ENCODE measurements at places on chromosomes 3 and 15. TPM values are rescaled to one million over a fixed set of nuclear protein-coding genes. Genes with fewer than 3 reads are reported as not detected.
A peak's percentile ranks its signal among the peaks of the same experiment; 100 is the strongest.

VWA5B2 gene
- 0.68 TPM for total RNA-seq

GUCA1C gene
- not detected for total RNA-seq

NEK10 gene
- 4.1 TPM for total RNA-seq

GRCh38 chr3:41690766-41691563 is 270.9 kb downstream of the ULK4 start:
- no peak overlapping the region for H3K4me3 ChIP-seq
- no peaks in the 10 kb centered on the region for H3K4me1 ChIP-seq
- no peaks in the 10 kb centered on the region for H3K36me3 ChIP-seq
- DNase-seq, result no peak
- H3K27me3 ChIP-seq, result no peaks in the 10 kb centered on the region

- H3K27ac ChIP-seq, result peak within 1 kb of the TSS; percentile 75
- H3K27me3 ChIP-seq, result no peaks in the 10 kb centered on the region
Observed at GRCh38 chr15:68204776-68205557, at the start of gene CALML4. TSS of gene CALML4 (minus strand) at chr15:68205332. CDS start at chr15:68205247, 85 bp downstream.

GRCh38 chr15:37394402-37395099 is 294.2 kb upstream of the MEIS2 start:
- DNase-seq, result no peak
- no peak overlapping the region for H3K4me3 ChIP-seq
- no peaks in the 10 kb centered on the region for H3K27me3 ChIP-seq
- no peaks in the 10 kb centered on the region for H3K4me1 ChIP-seq

- H3K27me3 ChIP-seq, result no peaks in the 10 kb centered on the region
- H3K36me3 ChIP-seq, result peaks cover 36% of the 10 kb centered on the region
- H3K4me1 ChIP-seq, result no peaks in the 10 kb centered on the region
- no peak for DNase-seq
- no peak overlapping the region for H3K27ac ChIP-seq
Observed at GRCh38 chr3:100289339-100289738, 28.5 kb downstream of the TBC1D23 start.

DNA sequence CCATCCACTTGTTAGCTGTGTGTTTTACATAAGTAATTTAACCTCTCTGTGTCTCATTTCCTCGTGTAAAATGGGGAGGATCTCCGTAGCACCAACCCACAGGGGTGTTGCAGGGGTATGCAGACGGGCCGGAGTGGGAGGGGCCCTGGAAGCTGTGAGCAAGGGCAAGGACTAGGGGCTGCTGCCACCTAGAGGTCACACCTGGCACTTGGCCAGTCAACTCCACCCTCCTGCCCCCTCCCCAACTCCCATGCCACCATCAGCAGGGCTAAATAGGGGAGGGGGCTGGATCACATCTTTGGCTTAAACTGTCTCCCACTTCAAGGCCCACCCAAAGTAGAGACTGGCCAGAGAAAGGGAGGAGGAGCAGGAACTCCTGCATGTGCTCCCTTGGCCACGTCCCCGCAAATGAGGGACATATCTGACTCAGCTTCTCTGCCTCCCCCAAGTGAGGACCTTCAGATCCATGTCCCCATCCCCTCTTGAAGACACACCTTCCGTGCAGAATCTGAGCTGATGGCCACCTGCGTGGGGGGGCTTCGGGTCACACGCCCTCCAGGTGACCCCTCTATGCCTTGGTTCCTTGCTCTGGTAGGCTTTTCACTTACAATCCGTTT is 2.6 kb downstream of the CCDC9B start:
- H3K4me3 ChIP-seq, result peak overlapping the region; percentile 4
- no peak overlapping the region for H3K27ac ChIP-seq
- no peaks in the 10 kb centered on the region for H3K36me3 ChIP-seq

DNA sequence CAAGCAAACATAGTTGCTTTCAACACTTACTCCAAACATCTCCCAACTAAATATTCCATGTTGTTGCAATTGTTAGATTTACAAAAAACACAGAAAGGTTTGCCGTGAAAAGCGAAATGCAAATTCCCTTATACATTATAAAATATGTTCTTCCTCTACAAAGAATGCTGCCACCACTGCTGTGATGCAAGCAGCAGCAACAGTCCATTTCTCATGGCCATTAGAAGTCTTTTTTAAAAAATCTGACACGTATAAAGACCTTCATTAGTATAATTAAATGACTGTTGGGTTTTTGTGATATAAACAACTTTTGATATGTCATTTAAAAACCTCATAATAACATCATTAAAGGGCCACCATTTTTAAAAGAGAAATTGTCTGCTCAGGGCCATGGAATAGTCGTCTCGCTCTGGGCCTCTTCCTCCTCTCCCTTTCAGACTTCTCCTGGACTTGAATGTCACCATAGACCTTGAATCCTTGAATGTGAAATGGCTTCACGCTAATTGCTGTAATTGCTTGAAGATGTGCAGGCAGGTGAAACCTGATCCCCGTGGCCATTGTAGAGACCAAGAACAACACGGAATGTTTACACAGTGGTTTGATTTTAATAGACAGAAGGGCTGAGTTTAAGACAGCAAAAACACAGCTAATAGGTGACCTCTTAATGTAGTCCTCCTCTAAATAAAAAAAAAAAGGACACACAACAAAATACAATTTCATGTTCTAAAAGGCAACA is 450.4 kb downstream of the FOXP1 start:
- no peaks in the 10 kb centered on the region for H3K27me3 ChIP-seq
- no peak overlapping the region for H3K27ac ChIP-seq
- H3K4me1 ChIP-seq, result peaks cover 45% of the 10 kb centered on the region
- DNase-seq, result no peak

DNA sequence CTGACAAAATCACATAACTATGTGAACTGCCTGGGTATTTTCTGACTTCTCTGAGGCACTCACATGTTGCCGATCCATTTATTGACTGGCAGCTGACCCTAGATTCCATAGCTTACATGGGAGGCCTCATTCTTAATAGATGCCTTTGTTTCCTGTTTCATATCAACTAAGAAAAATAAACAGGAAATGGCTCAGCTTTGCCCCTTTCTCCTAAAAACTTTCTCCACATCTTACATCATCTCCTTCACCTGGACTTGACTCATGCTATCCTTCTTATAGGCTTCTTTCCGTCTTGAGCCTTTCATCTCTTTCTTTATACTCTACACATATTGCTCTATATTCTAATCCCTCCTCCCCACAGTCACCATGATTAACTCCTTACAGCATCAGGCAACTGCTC is 38.0 kb downstream of the TXNRD3 start:
- no peak overlapping the region for H3K4me3 ChIP-seq
- no peaks in the 10 kb centered on the region for H3K36me3 ChIP-seq
- no peaks in the 10 kb centered on the region for H3K4me1 ChIP-seq
- no peak overlapping the region for H3K27ac ChIP-seq
- no peaks in the 10 kb centered on the region for H3K27me3 ChIP-seq

DNA sequence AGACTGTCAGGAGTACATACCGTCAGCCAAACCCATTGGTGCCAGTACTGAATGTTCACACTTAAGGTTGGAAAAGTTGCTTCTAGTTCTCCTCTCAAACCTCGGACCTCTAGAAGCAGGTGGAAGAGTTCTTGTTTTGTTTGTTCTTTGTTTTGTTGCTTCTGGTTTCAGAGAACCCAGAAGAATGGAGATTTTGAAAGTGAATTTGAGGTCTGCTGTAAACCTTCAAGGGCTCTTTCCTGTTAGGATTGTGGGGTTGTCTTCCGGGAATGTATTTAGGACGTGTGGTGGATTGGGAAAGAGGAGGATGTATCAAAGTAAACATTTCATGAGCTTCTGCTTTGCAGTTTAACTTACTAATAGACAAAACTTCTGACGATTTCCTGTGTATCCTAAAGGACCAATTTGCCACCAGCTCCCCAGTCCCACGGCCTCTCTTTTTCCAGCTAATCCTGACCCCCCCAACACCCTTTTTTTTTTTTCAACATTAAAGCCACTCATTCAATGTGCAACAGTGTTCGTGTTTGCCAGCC is 50.3 kb downstream of the FILIP1L start:
- H3K4me1 ChIP-seq, result peaks cover 2% of the 10 kb centered on the region
- no peaks in the 10 kb centered on the region for H3K36me3 ChIP-seq
- DNase-seq, result no peak
- no peak overlapping the region for H3K27ac ChIP-seq
- H3K27me3 ChIP-seq, result no peaks in the 10 kb centered on the region
- no peak overlapping the region for H3K4me3 ChIP-seq

DNA sequence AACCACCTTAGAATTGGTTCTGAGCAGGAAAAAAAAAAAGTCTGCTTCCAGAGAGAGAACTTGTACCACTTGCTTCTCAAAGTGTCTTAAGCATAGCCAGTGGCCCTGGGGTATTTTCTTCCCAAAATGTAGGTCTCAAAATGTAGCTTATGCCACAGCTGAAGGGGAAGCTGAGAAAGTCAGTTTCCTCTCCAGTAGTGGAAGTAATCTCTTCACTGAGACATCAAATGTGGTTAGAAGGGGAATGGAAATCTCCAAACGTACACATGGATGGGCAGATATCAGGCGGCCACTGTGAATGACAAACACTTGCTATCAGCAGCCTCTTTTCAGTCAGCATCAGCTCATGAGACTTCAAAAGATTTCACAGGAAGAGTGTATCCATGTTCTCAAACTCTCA is 841.2 kb downstream of the TUSC7 start:
- H3K4me1 ChIP-seq, result no peaks in the 10 kb centered on the region
- DNase-seq, result no peak
- H3K27me3 ChIP-seq, result no peaks in the 10 kb centered on the region
- H3K4me3 ChIP-seq, result no peak overlapping the region

DNA sequence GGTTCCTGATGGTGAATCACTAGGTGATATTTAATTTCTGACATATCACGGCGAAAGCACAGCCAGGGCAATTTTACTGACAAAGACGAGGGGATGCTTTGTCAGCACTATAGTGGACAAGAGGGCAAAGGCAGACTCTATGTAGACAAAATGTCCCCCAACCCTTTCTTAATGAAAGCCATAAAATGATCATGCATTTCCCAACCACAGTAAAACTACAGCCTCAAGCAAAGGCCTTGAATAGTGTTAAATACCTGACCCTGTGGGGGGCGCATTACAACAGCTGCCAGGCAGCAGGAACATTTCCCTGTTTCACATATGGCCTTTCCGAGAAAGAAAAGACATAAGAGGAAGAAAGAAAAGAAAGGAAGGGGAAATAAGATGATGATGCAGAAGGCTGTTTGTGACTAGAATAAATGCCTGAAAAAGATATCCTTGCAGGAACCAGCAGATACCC is 49.5 kb downstream of the GLDN start:
- H3K27ac ChIP-seq, result no peak overlapping the region
- DNase-seq, result no peak
- H3K36me3 ChIP-seq, result no peaks in the 10 kb centered on the region
- no peaks in the 10 kb centered on the region for H3K4me1 ChIP-seq
- H3K4me3 ChIP-seq, result no peak overlapping the region

DNA sequence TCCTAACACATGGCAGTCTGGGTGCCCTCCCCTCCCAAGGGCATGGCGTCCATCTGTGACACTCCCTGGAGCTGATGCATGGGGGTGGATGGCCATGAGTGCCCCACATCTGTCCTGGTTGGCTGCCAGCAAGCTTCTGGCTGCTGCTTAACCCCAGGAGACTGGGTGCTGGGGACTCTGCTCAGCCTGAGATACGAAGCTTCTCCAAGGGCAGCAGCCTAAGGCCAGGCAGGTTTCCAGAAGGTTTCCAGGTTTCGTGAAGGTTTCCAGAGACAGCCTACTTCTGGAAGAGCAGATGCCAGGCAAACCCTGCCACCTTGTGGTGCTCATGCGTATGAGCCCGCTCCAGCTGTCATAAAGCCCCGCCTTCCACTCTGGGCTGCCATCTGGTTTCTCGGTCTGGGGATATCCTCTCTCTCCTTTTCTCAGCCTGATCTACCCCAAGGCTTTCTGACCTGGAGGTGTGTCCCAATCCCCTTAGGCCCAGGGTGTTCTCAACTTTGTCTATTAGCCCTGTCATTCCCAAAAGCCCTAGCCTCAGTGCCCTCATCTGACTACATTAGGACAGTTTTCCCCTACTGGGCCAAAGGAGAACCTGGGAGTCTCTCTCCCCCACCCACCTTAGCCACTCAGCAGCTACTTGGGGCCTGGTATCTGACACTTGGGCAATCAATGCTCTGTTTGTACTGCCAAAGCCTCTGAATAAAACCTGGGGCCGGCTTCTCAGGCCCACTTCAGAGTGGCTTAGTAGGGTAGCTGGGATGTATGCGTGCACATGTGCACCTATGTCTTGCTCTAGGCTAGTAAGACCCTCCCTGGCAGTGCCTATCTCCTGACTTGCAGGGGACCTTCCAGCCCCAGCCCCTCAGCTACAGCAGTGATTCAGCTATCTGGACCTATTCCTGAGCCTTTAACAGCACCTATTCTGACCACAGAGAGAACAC is 12.0 kb downstream of the MRPL46 start:
- no peak overlapping the region for H3K27ac ChIP-seq
- H3K36me3 ChIP-seq, result peaks cover 45% of the 10 kb centered on the region
- H3K4me3 ChIP-seq, result no peak overlapping the region
- H3K4me1 ChIP-seq, result peaks cover 14% of the 10 kb centered on the region

- no peak overlapping the region for H3K4me3 ChIP-seq
- DNase-seq, result no peak
- no peaks in the 10 kb centered on the region for H3K4me1 ChIP-seq
- H3K27ac ChIP-seq, result no peak overlapping the region
- no peaks in the 10 kb centered on the region for H3K27me3 ChIP-seq
- no peaks in the 10 kb centered on the region for H3K36me3 ChIP-seq
Observed at GRCh38 chr3:191133359-191133758, 65.7 kb upstream of the OSTN start.

DNA sequence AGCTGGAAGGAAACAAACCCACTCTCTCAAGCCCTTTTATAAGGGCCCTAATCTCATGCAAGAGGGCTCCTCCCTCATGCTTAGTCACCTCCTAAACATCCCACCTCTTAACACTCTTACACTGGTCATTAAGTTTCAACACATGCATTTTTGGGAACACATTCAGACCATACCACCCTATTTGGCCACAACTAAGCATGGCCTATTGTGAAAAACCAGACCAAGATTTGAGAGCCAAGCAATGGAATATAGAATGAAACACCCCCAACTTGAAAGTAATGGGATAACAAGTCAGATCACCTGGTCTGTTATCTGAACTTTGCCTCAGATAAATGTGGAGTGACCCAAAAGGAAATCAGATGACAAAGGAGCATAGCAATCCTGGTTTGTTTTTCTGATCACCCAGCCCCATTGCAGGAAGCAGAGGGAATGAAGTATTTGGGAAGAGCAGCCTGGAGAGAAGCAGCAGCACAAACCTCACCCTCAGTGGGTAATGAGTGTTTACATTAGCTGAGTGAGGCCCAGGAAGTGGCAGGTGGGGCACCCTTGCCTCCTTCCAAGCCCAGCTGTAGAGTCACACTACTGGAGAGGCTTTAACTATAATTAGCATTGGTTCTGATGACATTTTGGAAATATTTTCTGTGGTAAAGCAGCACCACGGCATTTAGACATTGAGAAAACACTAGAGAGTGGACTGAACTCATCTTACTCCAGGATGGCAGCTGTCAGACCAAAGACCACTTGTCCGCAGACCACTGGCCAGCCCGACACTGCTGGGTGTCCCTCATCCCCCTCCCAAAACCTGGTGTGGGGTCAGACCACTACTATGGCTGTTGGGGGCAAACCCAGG is 48.8 kb upstream of the PRTG start:
- H3K27ac ChIP-seq, result no peak overlapping the region
- H3K27me3 ChIP-seq, result peaks cover 9% of the 10 kb centered on the region
- no peaks in the 10 kb centered on the region for H3K36me3 ChIP-seq
- no peak overlapping the region for H3K4me3 ChIP-seq
- H3K4me1 ChIP-seq, result no peaks in the 10 kb centered on the region

GRCh38 chr15:85649372-85649771 is 145.4 kb downstream of the KLHL25 start:
- H3K4me3 ChIP-seq, result no peak overlapping the region
- no peaks in the 10 kb centered on the region for H3K27me3 ChIP-seq
- H3K36me3 ChIP-seq, result peaks cover 86% of the 10 kb centered on the region
- DNase-seq, result no peak
- peaks cover 46% of the 10 kb centered on the region for H3K4me1 ChIP-seq
